ENCODE measurements at places on chromosomes 11 and 22. TPM values are rescaled to one million over a fixed set of nuclear protein-coding genes. Genes with fewer than 3 reads are reported as not detected.

GRCh38 chr22:43053176-43053575 lies 36.0 kb downstream of the TTLL1 start:
- DNase-seq: no peak

Gene CLDN5
- 8.7 TPM for total RNA-seq

DNA sequence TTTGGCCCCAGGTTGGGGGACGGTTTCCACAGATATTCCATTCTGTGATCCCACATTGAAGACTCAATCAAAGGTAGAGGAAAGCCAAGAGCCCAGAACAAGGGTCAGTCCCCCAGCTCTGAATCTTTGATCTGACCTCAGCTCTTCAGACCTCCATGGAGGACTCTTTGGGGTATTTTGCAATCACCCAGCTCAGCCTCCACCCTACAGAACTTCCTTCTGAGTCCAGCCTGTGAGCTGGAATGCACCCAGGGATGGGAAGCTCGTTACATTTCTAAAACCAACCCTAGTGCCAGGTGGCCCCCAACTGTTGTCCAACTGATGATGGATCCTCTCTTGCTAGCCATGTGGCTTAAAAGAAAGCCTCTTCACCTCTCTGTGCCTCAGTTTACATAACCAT lies 335.3 kb downstream of the MN1 start:
- DNase-seq: no peak

- DNase-seq: no peak
Measured at GRCh38 chr11:72639502-72640375, 34.5 kb downstream of the PDE2A start.

Measured in umbilical cord (tissue), 2 donors.